ENCODE measurements at places on chromosomes 3 and 15.

GRCh38 chr15:55823699-55824340, 80.9 kb upstream of the PRTG start:
- DNase-seq, result no peak

- DNase-seq, result no peak
These were observed 554.8 kb downstream of the NAALADL2 start for GRCh38 chr3:175413926-175414325.

DNA sequence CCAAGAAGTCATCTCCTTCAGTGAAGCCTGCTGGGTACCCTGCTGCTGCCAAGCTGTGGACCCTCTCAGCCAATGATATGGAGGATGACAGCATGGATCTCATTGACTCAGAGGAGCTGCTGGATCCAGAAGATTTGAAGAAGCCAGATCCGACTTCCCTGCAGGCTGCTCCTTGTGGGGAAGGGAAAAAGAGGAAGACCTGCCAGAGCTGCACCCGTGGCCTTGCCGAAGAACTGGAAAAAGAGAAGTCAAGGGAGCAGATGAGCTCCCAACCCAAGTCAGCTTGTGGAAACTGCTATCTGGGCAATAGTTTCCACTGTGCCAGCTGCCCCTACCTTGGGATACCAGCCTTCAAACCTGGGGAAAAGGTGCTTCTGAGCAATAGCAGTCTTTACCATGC, 13.7 kb upstream of the ANP32A start:
- DNase-seq, result no peak

DNA sequence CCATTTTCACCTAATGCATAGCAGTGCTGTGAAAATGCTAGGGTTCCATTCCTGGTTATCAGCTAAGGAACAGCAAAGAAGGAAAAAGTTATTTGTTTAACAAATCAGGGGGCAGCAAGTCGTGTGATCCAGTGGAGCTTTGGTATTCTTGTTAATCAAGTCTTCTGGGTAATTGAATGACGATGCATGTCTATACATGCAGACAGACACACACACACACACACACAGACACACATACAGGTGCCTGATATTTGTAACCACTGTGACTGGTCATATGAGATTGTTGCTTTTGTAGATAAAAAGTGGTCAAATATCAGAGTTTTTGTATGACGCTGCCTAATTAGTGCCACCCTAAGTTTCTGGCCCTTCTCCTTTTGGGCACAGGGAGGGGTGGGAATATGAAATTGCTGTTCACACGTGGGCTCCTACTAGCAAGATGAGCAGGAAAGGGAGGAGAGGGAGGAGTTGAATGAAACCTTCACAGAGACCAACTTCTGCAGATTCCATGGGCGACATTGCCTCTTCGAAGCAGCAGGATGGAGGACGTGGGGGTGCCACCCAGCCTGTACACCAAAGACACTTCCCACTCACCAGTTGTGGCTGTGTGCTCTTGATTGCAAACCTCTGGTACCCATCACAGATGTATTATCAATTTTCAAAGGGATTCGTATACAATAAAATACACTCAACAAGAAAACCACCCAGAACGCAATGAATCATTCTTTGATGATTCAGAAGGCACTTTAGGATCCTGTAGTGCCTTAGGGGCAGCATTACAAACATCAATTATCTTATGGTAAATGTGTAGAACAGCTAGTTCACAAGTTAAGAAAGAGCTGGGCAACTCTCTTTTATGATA, 281.9 kb upstream of the ICE2 start:
- DNase-seq, result peak; percentile 34

DNA sequence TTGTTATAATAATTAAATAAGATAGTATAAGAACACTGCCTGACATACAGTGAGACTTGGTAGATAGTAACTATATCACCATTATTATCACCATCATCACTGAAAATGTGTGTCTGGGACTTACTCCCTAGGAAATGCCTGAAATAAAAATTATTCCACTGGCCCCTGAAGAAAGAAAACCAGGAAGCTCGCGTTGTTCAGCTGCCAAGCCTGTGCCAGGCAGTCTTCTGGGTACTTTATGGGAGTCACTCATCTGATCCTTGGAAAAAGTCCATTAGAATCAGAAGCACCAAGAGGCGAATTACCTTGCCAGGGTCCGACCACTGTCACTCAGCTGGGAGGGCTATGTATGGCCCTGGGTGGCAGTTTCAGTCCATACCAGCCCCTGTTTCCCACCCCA, 220.3 kb upstream of the TPM1 start:
- DNase-seq, result no peak

DNA sequence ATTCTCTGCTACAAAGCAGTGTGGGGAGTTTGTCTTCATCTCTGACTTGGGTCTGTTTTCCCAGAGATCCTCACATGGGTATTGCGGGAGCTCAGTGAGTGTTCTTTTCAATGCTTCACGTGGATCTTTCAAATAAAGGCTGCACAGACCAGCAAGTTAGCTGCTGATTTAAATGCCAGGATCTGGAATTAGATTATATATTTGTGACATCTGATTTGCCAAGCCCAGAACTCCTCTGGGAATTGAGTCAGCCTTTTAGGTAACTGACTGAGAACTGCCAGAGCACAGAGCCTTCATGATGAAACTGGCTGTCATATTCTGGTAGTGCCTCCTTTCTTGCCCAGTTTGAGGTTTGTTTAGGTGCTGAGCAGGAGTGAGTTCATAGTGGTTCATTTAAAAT, 14.7 kb downstream of the EDEM1 start:
- no peak for DNase-seq

- no peak for DNase-seq
These were observed 41.1 kb downstream of the CCK start for GRCh38 chr3:42224658-42225421.

- DNase-seq, result no peak
These were observed 722.0 kb downstream of the NR2F2 start for GRCh38 chr15:97052513-97052912.

DNA sequence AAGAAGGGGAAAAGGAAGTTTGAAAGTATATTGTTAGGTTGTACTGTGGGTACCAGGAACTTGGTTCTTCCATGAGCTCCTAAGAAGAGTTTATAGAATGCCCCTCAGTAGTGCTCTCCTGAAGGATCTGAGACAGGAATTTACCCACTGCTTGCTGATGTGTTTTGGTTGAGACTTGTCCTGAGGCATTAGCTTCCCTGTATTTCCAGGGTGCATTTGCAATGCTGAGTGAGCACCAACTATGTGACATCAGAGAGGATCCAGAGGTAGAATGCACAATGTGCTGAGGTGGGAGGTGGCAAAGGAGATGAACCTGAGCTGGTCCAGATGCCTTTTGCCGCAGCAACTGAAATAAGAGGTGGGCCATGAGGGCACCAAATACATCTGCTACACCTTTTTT, 64.3 kb upstream of the LRRC3B start:
- no peak for DNase-seq

GRCh38 chr3:184907681-184908649, 96.0 kb downstream of the VPS8 start:
- DNase-seq, result no peak

DNA sequence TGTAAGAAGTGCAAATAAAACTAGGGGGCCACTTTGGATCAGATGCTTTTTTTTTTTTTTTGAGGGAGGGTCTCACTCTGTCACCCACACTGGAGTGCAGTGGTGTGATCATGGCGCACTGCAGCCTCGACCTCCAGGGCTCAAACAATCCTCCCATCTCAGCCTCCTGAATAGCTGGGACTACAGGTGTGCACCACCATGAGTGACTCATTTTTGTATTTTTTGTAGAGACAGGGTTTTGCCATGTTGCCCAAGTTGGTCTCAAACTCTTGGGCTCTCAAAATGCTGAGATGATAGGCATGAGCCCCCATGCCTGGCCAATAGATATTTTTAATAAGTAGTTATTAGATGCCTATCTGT, 20.8 kb downstream of the CCR1 start:
- no peak for DNase-seq

DNA sequence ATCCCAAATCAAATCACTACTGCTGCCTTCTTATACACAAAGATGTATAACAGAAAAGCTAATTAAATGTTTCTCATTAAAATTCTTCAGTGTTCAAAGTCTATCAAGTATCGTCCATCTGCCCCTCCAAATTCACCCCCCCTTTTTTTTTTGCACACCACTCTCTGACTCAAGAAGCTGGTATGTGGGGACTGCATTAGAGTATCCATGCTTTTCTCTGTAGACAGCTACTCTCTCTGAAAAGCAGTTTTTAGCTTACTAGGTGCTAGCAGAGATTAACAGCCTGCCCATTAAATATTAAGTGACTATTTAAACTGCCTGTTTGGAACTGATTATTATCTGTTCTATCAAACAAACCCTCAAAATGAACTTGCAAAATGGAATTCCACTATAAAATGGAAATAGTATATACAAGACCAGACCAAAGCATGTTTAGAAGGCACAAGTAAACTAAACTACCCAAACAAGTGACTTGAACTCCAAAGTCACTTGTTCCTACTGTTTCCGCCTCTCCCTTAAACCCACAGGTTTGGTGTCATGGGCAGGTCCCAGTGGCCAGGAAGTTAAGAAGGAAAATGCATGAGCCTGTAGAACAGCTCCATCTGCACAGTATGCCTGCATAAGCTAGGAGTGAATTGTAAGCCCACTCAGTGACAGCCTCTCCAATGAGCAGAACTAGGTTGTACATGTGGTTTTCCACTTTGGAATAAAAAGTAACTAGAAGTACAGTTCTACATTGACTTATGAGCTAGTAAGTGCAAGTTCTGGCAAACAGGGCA, 32.5 kb downstream of the GBE1 start:
- no peak for DNase-seq

DNA sequence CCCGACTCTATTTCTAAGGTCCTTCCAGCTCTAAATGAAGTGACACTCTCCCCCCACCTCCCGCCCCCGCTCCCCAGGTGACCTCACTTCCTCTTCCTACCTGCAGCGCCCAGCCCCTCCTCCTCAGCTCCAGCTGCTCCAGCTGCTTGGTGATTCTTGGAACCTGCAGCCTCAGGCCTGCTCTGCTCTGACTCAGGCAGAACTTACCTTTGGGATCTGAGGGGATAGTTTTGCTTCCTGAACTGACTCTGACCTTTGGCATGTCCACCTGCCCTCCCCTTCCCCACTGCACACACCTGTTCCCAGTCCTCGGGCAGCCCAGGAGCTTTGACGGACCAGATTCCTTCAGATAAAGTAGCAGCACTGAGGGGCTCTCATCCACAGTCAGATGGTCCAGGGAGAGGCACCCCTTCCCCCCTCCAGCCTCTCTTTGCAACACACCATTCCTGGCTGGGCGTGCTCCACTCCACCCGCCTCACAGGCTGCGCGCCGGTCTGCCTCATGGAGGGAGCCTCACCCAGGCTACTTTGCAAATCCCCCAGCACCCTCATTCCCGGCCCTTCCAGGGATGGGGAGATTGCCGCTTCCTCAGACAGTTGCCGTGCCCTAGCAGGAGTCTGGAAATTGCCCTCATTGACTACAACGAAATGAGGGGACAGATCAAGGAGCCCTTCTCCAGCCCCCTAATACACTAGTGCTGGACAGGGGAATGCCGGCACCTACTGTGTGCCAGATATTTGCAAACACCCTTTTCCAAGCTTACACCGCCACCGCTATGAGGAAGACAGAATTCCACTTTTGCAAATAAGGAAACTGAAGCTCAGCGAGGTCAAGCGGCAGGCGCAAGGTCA, 692 bp upstream of the C15orf39 start:
- DNase-seq, result peak; percentile 45

GRCh38 chr15:37077623-37078351, 22.6 kb downstream of the MEIS2 start:
- no peak for DNase-seq

GRCh38 chr3:111568911-111569310, 26.2 kb downstream of the ZBED2 start:
- no peak for DNase-seq

DNA sequence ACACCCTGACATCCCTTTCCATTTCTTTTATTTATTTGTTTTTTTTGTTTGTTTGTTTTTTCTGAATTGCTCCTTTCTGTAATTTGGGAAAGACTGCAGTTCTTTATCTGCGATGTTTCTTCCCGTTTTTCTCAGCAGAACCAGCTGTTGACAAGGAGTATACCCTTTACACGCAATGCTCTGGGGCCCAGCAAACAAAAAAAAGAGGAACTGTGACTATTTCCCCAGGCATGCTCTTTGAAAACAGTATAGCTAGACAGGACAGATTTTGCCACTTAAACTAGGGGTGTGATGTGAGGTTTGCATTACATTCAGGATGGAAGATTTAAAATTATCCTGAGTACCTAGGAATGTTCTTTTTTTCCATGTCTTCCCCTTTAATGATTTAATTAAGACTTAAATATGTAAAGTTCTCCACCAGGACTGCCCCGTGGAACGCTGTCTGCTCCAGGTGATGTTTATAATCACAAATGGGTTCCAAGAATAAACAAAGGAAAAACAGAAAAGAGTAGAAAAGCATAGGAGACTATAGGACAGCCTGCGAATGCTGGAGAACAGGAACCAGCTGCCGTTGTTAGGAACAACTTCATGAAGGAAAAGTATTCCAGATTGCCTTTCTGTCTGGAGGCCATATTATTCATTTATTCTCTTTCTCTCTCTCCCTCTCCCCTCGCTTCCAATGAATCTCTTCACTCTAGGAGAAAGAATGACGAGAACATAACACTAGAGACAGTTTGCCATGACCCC, 43.3 kb downstream of the TGFBR2 start:
- no peak for DNase-seq

DNA sequence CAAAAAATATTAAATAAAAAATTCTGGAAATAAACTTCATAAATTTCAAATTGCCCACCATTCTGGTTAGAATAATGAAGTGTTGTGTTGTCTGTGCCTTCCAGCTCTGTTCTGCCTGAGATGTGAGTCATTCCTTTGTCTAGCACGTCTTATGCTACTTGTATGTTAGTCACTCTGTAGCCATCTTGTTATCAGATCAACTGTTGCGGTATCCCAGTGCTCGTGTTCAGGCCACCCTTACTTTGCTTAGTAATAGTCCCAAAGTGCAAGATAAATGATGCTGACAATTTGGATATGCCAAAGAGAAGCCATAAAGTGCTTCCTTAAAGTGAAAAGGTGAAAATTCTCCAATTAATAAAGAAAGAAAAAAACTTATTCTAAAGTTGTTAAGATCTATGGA, 527.5 kb downstream of the NAALADL2 start:
- DNase-seq, result no peak

DNA sequence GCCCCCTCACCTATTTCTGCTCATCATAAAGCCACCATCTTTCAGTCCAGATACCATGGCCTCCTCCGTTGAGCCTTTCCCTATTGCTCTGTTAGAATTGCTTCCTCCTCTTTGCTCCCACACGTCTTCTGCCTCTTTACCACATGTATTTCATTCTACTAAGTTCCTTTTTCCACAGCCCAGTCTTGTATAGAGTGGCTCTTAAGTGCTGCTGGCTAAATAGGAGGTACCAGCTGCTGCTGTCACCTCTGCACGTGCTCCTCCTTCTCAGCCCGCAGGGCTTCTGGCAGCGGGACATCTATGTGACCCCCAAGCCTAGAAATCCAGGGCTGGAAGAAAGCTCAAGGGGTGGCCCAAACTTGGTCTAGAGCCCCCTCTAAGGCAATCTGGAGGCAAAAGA, 38.8 kb upstream of the PLXND1 start:
- DNase-seq, result no peak

- no peak for DNase-seq
These were observed 441.0 kb downstream of the TUSC7 start for GRCh38 chr3:117150628-117151027.
